CD4-positive, alpha-beta T cell treated with Interleukin-17A for 1 hour (primary cell): ENCODE measurements at places on chromosomes 11 and 22.

- DNase-seq: peak; percentile 28
Measured at GRCh38 chr22:38412435-38413084, 42.4 kb downstream of the KCNJ4 start.

DNA sequence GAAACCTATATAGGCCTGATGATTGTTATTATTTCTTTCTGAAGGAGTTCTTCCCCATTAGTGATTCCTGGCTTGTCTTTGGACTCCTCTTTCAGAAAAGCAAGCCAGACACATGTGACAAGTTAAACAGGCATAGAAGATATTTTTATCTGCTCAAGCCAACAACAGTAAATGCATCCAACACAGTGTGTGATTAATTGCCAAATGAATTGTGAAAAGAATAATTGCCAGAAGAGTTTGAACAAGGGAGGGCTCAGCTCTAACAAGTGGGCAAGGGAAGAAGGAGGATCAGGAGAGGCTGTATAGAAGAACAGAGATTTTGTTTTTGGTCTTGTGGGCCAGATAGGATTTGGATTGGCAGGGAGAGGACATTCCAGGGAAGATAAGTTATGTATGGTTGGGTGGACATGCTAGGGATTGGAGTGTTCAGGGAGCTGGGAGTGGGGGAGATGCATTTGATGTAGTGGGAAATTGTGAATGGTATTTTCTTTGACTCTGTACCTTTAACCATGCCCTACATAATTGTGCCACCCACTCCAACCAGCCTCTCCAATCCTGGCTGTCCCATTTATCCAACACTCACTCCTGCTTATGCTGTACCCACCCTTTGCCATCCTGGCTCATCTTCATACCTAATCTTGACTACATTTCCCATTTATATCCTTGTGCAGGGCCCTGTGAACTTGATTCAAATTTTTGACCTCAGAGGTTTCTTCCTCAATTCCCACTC, 172.8 kb downstream of the RRAS2 start:
- no peak for DNase-seq

GRCh38 chr11:111466615-111467014, 45.6 kb downstream of the BTG4 start:
- DNase-seq: no peak

GRCh38 chr11:111469200-111469599, 43.0 kb downstream of the BTG4 start:
- no peak for DNase-seq

GRCh38 chr22:17112491-17113042, 8.6 kb downstream of the TMEM121B start:
- no peak for DNase-seq

GRCh38 chr22:32407312-32407711, 4.7 kb downstream of the RTCB start:
- DNase-seq: no peak

DNA sequence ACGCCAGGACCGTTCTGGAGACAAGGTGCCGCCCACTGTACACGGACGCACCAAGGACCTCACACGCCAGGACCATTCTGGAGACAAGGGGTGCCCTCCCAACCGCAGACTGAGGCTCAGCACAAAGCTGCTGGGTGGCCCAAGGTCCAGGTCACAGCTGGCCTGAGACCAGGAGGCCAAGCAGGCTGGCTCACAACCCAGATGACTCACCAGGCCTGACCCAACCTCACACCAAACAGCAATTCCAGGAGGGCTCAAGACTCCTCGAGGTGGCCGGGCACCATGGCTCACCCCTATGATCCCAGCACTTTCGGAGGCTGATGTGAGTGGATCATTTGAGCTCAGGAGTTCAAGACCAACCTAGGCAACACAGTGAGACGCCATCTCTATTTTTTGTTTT, 14.8 kb downstream of the BRD1 start:
- DNase-seq: no peak

DNA sequence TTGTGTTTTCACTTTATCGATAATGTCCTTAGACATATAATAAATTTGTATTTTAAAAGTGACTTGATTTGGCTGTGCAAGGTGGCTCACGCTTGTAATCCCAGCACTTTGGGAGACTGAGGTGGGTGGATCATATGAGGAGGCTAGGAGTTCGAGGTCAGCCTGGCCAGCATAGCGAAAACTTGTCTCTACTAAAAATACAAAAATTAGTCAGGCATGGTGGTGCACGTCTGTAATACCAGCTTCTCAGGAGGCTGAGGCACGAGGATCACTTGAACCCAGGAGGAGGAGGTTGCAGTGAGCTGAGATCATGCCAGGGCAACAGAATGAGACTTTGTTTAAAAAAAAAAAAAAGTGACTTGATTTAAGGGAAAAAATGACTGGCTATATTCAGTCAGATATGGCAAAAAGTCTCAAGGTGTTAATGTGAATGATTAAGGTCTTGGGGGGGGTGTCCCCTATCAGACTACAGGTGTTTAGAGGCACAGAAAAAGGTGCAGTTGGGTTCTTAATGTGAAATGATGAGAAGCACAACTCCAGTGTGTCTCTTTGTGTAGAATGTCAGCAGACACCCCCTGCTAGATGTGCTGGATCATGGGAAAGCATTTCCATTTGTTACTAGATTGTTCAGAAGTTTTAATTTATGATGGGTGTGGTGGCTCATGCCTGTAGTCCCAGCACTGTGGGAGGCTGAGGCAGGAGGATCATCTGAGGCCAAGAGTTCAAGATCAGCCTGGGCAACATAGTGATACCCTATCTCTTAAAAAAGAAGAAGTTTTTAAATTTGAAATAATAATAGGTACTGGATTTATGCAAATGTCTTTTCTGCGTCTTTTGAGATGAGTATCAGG, 17.0 kb downstream of the NEAT1 start:
- DNase-seq: peak; percentile 19

GRCh38 chr11:102467853-102468580, 15.5 kb upstream of the TMEM123 start:
- DNase-seq: no peak

GRCh38 chr22:46132830-46133587, 17.3 kb upstream of the PPARA start:
- no peak for DNase-seq

DNA sequence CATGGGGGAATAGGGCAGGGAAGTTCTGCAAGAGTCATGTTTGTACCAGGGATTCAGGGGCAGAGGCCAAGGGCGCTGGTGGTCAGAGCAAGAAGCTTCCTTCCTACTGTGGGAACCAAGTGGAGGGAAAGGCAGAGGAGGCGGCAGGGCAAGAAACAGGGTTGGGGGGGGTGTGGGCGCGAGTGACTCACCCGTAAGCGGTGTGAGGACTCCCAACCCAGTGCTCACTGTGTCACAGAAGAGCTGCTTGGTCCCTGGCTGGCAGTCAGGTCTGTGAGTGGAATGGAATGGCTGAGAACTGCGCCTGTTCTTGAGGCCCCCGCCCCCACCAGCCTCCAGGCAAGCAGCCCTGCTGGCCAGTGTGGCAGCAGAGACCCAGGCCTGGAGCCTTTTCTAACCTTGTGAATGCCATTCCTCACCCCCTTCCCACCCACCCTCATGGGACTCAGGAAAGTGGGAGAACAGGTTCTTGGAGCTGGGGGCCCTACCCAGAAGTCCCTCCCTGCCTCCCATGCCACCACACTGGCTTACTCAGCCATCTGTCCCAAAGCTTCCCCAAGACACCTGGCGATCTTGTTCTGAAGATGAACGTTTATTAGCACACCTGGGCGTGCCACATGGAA, 4.7 kb downstream of the LRRC10B start:
- DNase-seq: no peak

DNA sequence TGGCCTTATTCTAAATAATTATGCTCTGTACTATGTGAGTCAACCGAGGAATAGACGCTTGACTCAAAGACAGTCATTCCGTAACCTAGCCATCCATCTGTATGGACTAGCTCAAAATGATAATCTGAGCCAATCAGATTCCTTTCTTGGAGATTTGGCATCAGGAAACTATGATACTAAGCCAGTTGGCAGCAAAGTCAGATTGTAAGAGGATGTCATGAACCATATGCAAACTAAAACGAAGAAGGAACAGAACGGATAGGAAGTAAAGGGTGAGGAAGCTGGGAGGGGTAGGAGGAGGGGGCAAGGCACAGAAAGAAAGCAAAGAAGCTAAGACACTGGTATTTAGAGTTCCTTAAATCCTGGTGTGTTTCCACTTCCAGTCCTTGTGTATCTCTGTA, 10.7 kb upstream of the SESN3 start:
- no peak for DNase-seq

GRCh38 chr11:2794968-2795322, 90.6 kb downstream of the CDKN1C start:
- no peak for DNase-seq

GRCh38 chr11:95293116-95293515, 62.1 kb upstream of the SESN3 start:
- DNase-seq: no peak

- DNase-seq: peak; percentile 62
Measured at GRCh38 chr22:38758276-38758945, 2.6 kb upstream of the SUN2 start.

DNA sequence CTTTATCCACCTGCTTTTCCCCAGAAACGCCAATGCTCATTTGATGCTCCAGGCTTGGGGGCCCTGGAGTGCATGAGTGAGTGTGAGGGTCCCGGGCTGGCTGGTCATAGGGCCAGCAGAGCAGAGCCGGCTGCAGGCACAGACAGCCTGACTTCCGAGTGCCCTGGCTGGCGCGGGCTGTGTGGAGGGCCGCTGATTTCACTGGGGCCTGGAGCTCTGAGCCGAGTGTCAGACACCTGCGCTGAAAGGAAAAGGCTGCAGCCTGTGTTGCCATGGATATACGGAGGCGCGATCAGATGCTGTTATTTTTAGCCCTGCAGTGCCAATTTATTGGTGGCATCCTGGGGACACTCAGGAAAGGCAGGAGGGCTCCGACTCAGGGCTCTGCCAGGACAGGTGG, 87.6 kb downstream of the ST3GAL4 start:
- no peak for DNase-seq

GRCh38 chr22:30210235-30210909, 36.2 kb downstream of the LIF start:
- no peak for DNase-seq

GRCh38 chr11:64206457-64207255, at the start of gene FERMT3:
TSS of gene FERMT3 (plus strand) at chr11:64206721. CDS start at chr11:64207365, 644 bp downstream.
- DNase-seq: peak; percentile 76

DNA sequence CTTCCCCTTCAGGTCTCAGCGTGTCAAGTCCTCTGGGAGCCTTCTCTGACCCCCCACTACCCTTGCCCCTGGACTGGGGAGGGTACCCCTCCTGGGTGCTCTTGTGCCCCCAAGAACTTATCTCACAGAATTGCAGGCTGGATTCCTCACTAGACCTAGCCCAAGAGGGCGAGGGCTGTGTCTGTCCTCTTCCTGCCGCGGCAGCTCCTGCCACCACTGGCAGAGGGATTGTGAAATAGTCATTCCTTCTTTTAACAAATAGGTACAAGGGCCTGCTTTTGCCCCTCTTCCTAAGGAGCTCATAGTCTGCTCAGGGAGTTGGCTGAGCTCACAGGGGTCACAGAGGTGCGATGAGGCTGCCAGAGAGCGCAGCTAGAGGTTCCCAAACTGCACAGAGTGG, 5.5 kb downstream of the RAB36 start:
- DNase-seq: no peak

DNA sequence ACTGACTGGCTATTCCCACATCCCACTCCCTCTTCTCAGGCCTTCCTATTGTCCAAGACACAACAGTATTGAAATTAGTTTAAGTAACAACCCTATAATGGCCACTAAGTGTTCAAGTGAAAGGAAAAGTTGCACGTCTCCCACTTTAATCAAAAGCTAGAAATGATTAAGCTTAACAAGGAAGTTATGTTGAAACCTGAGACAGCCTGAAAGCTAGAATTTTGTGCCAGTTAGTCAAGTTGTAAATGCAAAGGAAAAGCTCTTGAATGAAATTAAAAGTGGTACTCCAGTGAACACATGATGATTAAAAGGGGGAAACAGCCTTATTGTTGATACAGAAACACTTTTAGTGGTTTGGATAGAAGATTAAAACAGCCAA, 332.7 kb downstream of the CASP12 start:
- no peak for DNase-seq

GRCh38 chr11:114309517-114309916, 13.3 kb downstream of the NNMT start:
- DNase-seq: no peak

- DNase-seq: no peak
Measured at GRCh38 chr11:102192349-102193066, 82.3 kb downstream of the YAP1 start.

- DNase-seq: no peak
Measured at GRCh38 chr11:79461666-79462645, 21.1 kb upstream of the TENM4 start.

DNA sequence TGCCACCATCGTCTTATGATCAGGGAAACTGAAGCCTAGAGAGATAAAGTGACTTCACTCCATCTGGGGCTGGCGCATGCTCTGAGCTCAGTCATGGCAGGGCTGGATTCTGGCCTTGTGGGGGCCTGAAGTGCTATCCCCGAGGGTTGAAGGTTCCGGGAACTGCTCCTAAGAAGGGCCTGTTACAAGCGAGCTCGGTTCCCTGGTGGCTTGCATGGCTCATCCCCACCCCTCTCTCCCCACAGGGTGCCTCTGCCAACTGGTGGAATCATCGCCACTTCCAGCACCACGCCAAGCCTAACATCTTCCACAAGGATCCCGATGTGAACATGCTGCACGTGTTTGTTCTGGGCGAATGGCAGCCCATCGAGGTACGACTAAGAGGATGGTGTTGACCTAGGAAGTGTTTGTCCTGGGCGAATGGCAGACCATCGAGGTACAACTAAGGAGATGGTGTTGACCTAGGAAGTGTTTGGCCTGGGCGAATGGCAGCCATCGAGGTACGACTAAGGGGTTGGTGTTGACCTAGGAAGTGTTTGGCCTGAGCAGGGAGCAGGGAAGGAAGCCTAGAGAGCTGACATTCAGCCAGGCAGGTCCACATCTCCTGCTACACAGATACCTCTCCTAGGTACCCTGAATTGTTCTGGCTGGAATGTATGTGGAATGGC, 19.9 kb downstream of the FADS2 start:
- no peak for DNase-seq

DNA sequence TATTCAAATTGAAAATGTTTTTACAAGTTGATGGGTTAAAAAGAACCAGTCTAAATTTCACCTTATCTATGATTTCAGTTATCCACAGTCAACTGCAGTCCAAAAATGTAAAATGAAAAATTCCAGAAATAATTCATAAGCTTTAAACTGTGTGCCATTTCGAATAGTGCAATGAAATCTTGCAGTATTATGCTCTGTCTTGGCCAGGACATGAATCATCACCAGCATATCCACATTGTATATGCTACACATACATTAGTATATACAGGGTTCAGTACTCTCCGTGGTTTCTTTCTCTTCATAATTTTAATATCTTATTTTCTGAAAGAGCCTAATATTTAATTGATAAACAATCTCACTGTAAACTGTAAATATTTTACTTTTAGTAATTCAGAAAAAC, 45.9 kb downstream of the ARHGAP32 start:
- no peak for DNase-seq

DNA sequence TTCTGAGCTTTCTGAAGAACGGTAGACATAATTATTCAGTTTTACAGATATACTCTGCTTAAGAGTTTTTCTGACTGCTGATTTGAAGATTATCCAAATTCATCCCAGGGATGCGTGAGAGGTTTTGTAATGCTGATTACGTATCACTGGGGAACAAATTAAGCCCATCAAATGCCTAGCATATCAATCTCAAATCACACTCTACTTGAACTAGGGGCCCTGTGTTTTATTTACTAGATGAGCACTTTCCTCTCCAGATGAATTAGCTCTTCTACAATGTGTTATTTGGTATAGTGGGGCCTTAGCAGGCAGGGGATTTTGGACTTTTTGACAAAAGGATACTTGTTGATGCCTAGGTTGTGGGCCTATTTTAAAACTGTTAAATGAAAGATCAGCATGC, 177.9 kb downstream of the JRKL start:
- DNase-seq: no peak

GRCh38 chr11:24372491-24372890, 124.4 kb upstream of the LUZP2 start:
- DNase-seq: no peak
